ENCODE measurements at places on chromosomes 7 and 10.

DNA sequence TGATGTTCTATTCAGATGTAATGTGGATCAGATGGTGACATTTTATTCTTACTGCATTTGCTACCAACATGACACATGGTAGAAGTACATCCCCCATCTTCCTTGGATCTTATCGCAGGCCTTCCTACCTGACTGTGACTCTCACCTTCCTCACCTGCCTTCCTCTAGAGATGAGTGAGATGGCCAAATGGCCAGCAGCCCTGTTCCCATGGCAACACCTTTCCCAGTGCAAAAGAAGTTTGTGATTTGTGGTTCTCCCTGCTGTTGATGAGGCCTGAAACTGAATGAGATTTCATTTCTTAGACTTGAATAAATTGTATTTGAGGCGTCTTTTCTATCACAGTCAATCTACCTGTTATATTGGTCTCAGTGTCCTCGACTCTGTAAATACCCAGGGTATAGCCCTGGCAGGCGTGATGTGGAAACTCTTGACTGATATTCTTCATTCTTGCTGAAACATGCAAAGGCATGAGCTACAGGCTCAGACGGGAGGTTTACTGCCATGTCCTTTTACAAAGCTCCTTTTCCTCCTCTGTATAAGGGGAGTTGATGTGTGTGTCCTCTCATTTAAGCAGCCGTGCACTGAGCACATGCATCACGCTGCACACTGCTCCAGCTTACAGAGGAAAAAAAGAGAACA is 440.7 kb upstream of the AKR1E2 start:
- no peaks in the 10 kb centered on the region for H3K36me3 ChIP-seq
- no peak overlapping the region for H3K4me3 ChIP-seq
- no peaks in the 10 kb centered on the region for H3K4me1 ChIP-seq

- no peak overlapping the region for H3K27ac ChIP-seq
- no peaks in the 10 kb centered on the region for H3K27me3 ChIP-seq
- no peaks in the 10 kb centered on the region for H3K36me3 ChIP-seq
Measured at GRCh38 chr10:81403451-81403850, 471.5 kb upstream of the NRG3 start.

DNA sequence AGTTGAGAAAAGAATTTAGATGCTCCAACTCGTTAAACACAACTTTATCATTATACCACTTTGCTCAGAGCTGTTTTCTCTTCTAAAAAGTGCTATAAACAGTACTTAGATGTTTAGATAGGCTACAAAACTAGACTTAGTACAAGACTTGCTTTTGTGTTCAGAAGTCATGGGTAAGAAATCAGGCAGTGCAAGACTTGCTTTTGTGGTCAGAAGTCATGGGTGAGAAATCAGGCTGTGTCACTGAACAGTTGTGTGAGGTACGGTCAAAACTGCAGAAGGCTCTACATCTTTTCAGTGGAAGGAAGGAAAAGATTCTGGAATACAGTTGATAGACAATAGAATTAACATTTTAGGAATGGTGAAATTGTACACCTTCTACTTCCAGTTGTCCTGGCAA is 239.7 kb downstream of the DNAJB9 start:
- no peak overlapping the region for H3K4me3 ChIP-seq
- no peak overlapping the region for H3K27ac ChIP-seq
- no peak for DNase-seq

DNA sequence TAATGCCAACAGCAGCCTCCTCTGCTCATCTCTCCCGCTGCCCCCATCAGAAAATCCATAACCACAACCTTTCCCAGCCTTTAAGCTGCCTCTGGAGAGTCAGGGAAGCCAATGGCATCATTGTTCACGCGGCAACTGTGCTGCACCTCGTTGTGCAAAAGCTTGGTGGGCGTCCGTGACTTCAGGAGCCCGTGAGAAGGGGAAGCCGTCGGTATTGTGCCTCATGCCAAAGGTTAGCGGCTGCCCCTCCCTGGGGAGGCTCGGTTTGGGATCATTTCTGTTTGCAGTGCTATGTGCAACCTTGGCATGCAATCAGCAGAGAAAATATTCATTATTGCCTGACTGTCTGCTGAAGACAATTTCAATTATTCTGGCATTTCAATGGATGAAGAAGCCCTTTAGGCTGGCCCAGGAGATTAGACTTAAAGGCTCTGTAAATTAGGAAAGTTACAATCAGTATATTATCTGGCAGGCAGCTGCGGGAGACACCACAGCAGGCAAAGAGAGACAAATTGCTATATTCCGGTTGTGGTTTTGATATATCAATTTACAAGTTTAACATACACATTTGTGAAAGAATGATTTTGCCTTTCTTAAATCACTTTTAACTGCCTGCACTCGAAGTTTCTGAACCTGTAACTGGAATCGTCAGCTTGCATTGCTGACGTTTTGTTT is 244.5 kb downstream of the GATA3 start:
- no peaks in the 10 kb centered on the region for H3K4me1 ChIP-seq
- H3K36me3 ChIP-seq, result no peaks in the 10 kb centered on the region

GRCh38 chr10:32971536-32972091 is 13.6 kb upstream of the ITGB1 start:
- H3K27ac ChIP-seq, result no peak overlapping the region
- DNase-seq, result no peak
- no peaks in the 10 kb centered on the region for H3K36me3 ChIP-seq
- no peak overlapping the region for H3K4me3 ChIP-seq
- H3K4me1 ChIP-seq, result peaks cover 30% of the 10 kb centered on the region

GRCh38 chr7:158518980-158519632 is 68.5 kb downstream of the PTPRN2 start:
- no peak overlapping the region for H3K4me3 ChIP-seq
- no peak overlapping the region for H3K27ac ChIP-seq
- no peaks in the 10 kb centered on the region for H3K36me3 ChIP-seq
- no peak for DNase-seq

DNA sequence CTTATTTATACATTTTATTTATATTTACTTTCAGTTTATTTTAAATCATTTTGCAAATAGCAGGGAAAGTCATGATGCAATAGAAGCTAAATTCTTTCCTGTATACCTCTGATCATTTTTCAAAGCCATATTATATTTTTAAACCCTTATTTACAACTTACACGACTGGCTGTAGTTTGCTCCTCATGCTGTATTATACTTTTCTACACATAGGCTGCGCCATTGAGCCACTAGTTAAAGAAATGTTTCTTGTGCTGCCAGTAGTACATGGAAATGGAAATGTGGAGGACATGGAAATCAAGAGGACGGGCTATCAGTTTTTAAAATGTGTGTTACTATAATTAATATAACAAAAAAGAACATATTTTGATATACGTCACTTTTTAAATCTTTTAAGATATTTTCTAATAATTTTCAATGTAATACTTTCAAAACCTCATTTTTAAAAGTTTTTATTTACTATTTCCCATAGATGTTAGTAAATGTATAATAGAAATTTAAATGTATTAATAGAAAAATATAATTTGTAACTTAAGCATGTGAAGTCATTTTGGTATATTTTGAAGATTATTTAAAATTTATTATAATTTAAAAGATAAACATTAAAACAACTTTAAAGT is 118.5 kb downstream of the VTI1A start:
- H3K27me3 ChIP-seq, result no peaks in the 10 kb centered on the region
- no peak overlapping the region for H3K4me3 ChIP-seq
- no peaks in the 10 kb centered on the region for H3K36me3 ChIP-seq
- peaks cover 32% of the 10 kb centered on the region for H3K4me1 ChIP-seq
- peak; percentile 67 for DNase-seq

GRCh38 chr7:80654887-80655340 is 16.5 kb downstream of the CD36 start:
- no peak overlapping the region for H3K27ac ChIP-seq
- H3K4me3 ChIP-seq, result no peak overlapping the region
- DNase-seq, result no peak
- no peaks in the 10 kb centered on the region for H3K27me3 ChIP-seq
- H3K36me3 ChIP-seq, result no peaks in the 10 kb centered on the region

- peaks cover 18% of the 10 kb centered on the region for H3K4me1 ChIP-seq
- H3K27me3 ChIP-seq, result peaks cover 19% of the 10 kb centered on the region
- no peak for DNase-seq
- no peaks in the 10 kb centered on the region for H3K36me3 ChIP-seq
- no peak overlapping the region for H3K4me3 ChIP-seq
- H3K27ac ChIP-seq, result no peak overlapping the region
Measured at GRCh38 chr10:14243221-14243620, 87.5 kb downstream of the FRMD4A start.

GRCh38 chr10:8121201-8121890 is 66.9 kb downstream of the GATA3 start:
- H3K4me1 ChIP-seq, result no peaks in the 10 kb centered on the region
- no peaks in the 10 kb centered on the region for H3K36me3 ChIP-seq
- no peaks in the 10 kb centered on the region for H3K27me3 ChIP-seq

DNA sequence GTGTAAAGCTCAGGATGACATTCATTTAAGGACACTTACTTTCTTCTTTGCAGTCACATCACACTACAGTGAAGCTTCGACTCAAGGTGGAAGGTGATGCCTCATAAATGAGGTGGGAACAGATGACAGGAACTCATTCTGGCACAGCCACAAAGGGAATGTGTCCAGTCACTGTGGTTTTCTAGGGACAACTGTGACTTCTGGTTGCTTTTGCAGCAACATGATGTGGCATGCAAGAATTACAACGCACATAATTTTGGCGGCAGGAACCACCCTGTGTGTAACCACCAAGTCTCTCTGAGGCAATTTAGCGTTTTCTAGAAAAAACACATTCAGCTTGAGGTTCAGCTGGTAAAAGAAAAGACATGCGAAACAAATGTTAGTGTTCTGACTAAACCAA is 32.0 kb upstream of the FERD3L start:
- H3K36me3 ChIP-seq, result no peaks in the 10 kb centered on the region
- H3K4me3 ChIP-seq, result no peak overlapping the region
- no peak overlapping the region for H3K27ac ChIP-seq
- H3K27me3 ChIP-seq, result no peaks in the 10 kb centered on the region
- DNase-seq, result no peak

GRCh38 chr10:124671486-124672075 is 72.6 kb downstream of the FAM53B start:
- no peak overlapping the region for H3K27ac ChIP-seq
- H3K36me3 ChIP-seq, result no peaks in the 10 kb centered on the region
- H3K27me3 ChIP-seq, result no peaks in the 10 kb centered on the region

DNA sequence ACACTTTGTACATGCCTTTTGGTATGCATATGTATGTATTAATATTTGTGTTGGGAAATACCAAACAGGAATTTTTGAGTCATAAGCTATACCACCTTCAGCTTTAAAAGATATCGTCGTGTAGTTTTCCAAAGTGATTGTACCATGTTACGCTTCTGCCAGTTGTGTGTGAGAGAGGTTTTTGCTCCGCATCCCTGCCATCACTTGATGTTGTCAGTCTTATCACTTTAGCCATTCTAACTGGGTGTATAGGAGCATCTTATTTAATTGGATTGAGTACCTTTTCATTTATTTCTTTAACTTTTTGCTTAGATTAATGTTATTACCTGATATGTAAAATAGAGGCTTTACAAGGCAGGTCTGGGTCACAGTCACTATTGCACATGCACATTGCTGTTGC is 3.4 kb downstream of the KLHL7 start:
- H3K4me1 ChIP-seq, result peaks cover 7% of the 10 kb centered on the region
- H3K36me3 ChIP-seq, result no peaks in the 10 kb centered on the region
- no peak overlapping the region for H3K27ac ChIP-seq

- no peaks in the 10 kb centered on the region for H3K36me3 ChIP-seq
- H3K27ac ChIP-seq, result no peak overlapping the region
- DNase-seq, result no peak
- no peaks in the 10 kb centered on the region for H3K4me1 ChIP-seq
- H3K4me3 ChIP-seq, result no peak overlapping the region
Measured at GRCh38 chr7:133300088-133300487, 47.2 kb downstream of the EXOC4 start.

- H3K27me3 ChIP-seq, result no peaks in the 10 kb centered on the region
- H3K27ac ChIP-seq, result no peak overlapping the region
- peaks cover 26% of the 10 kb centered on the region for H3K4me1 ChIP-seq
- no peak for DNase-seq
- H3K36me3 ChIP-seq, result no peaks in the 10 kb centered on the region
Measured at GRCh38 chr7:22664988-22665798, 61.8 kb upstream of the IL6 start.

DNA sequence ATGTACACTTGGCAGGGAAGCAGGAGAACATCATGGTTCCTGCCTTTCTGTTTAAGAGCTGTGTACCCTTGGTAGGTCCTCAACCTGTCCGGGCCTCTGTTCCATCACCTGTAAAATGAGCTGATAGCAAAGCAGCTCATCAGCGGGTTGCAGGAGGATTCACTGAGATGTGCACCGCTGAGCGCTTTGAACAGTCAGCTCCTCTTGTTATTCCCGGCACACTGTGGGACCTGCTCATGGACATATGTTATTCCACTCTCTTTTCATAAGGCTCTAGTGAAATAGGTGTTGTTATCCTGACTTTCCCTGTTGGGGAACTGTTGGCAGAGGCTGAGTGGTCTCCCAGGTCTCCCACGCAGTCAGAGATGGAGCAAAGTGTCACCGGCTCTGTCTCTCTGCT is 497.5 kb upstream of the ZMIZ1 start:
- H3K4me3 ChIP-seq, result no peak overlapping the region
- no peaks in the 10 kb centered on the region for H3K4me1 ChIP-seq
- peaks cover 14% of the 10 kb centered on the region for H3K27me3 ChIP-seq
- H3K36me3 ChIP-seq, result no peaks in the 10 kb centered on the region
- H3K27ac ChIP-seq, result no peak overlapping the region

DNA sequence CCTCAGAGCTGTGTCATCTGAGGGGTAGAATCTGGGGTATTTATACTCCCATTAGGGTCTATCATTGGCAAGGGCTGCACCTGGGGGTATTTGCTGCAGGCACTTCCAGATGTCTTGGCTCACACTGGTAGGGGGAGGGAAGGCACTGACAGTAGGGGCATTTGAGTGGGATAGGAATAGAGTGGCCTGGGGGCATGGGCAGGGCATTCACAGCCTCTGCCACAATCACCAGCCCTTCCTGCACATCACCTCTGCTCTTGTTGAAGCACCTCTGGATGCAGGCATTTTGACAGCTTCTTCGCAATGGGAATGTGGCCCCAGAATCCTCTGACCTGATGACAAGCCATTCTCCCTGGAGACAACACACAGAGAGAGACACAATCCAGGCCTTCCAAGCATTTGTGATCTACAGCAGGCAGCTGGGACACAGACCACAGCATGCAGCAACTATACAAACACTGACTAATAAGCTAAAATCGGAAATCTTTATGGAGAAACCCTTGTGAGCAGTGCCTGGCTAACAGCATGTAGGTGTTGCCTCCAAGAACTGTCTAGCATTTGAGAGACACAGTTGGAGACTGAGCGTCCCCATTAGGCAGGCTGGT is 178.5 kb downstream of the KCNMA1 start:
- peaks cover 5% of the 10 kb centered on the region for H3K27me3 ChIP-seq
- no peaks in the 10 kb centered on the region for H3K4me1 ChIP-seq
- no peak overlapping the region for H3K27ac ChIP-seq

DNA sequence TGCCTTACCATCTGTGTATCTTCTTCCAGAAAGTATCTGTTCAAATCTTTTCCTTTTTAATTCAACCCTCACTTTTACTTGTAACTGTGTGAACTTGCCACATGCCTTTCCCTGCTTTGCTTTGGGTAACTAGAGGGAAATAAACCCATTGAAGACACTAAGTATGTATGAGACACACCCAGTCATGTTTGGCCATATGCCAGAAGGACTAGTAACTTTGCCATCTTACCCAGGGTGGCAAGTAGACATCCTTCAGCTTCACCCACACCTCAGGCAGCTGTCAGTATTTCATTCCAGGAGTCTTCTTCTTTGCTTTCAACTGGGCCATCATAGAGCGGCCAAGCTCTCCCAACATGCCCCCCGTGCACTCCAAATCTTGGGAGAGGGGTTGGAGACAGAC is 323.1 kb downstream of the TNS3 start:
- no peak for DNase-seq
- H3K27me3 ChIP-seq, result no peaks in the 10 kb centered on the region
- no peak overlapping the region for H3K27ac ChIP-seq
- H3K36me3 ChIP-seq, result no peaks in the 10 kb centered on the region

- no peaks in the 10 kb centered on the region for H3K4me1 ChIP-seq
- no peak overlapping the region for H3K4me3 ChIP-seq
- no peaks in the 10 kb centered on the region for H3K36me3 ChIP-seq
- no peak for DNase-seq
- no peak overlapping the region for H3K27ac ChIP-seq
Measured at GRCh38 chr10:88987243-88987725, 3.3 kb upstream of the FAS start.
